ENCODE measurements at places on chromosomes 6 and 20.

GRCh38 chr6:7189101-7189758 lies 81.5 kb downstream of the RREB1 start:
- DNase-seq = no peak

- DNase-seq = peak; percentile 74
Measured at GRCh38 chr6:138545621-138545980, 46.3 kb upstream of the NHSL1 start.

GRCh38 chr6:135269481-135269891 lies 88.4 kb downstream of the MYB start:
- no peak for DNase-seq

- DNase-seq = no peak
Measured at GRCh38 chr20:50518270-50518721, 8.1 kb downstream of the PTPN1 start.

DNA sequence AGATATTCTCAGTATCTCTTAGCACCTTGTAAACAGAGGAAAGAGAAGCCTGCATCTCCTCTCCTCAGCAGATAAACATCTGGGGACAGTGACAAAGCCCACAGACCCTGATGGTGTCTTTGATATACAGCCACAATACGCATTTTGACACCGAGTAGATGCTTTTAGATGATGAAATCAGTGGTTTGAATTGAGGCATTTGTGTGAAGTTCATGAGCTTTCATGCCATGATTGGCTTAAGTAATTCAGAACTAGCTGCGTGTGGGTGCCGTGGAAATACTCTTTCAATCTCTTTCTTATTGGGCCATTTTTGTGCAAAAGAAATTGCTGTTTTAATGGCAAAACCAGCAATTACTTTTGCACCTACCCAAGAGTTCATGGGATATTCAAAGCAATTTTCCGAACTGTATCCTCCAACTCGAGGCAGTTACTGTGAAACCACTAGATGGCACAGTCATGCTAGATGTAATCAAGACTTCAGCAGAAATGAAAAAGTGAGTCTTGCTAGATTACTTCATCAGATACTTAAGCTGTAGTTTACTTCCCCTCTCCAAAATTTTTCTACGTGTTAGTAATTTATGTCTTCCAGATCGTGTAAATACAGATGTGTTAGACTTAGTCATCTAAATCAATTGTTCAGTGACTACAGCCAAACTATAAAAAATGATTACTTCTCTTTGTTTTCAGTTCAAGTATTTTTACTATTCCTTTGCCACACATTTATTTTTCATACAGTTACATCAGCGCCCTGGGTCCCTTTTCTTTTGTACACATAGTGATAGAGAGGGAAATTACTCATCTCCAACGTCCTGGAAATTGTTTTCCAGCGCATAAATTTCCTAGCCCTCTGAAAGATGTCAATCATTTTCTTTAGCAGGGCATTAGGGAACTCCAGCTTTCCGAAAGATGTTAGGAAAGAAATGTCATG lies 49.4 kb downstream of the IYD start:
- DNase-seq = peak; percentile 69

- no peak for DNase-seq
Measured at GRCh38 chr6:20687494-20687893, 153.2 kb downstream of the CDKAL1 start.

GRCh38 chr20:61846074-61846473 lies 219.6 kb downstream of the TAF4 start:
- no peak for DNase-seq

DNA sequence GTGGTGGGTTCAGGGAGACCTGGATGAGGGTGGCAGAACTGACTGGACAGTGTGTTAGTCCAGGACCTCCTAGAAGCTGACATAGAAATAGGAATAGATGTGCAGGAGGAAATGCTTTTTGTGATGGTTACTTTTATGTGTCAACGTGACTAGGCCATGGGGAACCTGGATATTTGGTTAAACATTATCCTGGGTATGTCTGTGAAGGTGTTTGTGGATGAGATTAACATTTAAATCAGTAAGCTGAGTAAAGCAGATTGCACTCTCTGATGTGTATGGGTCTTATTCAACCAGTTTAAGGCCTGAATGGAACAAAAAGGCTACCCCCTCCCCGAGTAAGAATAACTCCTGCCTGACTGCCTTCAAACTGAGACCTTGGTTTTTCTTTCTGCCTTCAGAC lies 219.3 kb downstream of the DHX35 start:
- no peak for DNase-seq

- no peak for DNase-seq
Measured at GRCh38 chr6:170135821-170136471, 154.9 kb downstream of the DLL1 start.

DNA sequence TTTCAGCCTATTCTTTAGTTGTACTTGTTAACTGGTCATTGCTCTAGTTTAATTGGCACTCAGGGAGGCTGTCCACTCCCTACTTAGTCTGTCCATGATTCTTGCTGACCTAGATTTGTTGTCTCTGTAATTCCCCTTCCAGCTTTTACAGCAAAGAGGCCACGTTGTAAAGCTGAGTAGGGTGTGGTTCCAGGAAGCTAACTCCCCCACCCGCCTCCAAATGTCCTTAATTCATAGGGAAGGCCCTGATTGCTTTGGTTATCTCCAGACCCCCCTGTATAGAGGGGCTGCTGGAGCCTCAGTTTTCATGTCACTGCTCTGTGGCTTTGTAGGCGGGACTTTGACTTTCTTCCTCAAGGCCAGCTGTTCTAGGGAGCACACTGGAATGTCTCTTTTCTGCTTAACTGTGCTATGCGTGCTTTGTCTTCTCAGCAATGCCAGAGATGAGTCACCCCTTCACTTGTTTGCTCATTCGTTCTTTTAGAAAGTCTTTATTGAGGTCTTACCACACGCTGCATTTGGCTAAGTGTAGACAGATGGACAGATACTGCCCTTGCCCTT lies 175.1 kb upstream of the JAG1 start:
- peak; percentile 92 for DNase-seq

GRCh38 chr6:91033964-91034363 lies 447.1 kb upstream of the MAP3K7 start:
- DNase-seq = no peak

Data from brain microvascular endothelial cell (primary cell).